Lower leg skin (tissue), 4 donors: ENCODE measurements at places on chromosomes 6 and 20.

- no peak for DNase-seq
Observed at GRCh38 chr6:115891750-115892149, 168.9 kb downstream of the FRK start.

- DNase-seq = no peak
Observed at GRCh38 chr20:16848061-16848460, 99.9 kb downstream of the OTOR start.

- DNase-seq = no peak
Observed at GRCh38 chr6:62614442-62614841, 328.4 kb upstream of the KHDRBS2 start.

DNA sequence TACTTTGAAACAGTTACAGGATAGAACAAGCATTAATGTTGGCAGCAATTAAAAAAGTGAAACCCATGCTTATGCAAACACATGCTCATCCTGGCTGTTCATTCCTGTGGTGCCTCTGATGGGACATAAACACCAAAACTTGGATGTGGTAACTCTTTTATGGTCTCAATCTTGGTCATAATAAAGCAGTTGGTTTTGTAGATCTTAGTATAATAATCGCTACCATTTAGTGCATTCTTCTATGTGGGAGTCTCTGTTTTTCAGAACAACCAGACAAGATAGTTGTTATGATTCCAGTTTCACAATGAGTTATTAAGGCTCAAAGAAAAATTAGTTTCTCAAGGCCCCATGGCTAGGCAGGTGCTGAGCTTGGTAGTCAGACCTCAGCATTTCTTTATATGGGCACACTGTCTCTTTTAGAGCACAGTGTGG lies 184.0 kb downstream of the UTRN start:
- no peak for DNase-seq

- DNase-seq = no peak
Observed at GRCh38 chr6:2363211-2363610, 117.8 kb upstream of the GMDS start.

DNA sequence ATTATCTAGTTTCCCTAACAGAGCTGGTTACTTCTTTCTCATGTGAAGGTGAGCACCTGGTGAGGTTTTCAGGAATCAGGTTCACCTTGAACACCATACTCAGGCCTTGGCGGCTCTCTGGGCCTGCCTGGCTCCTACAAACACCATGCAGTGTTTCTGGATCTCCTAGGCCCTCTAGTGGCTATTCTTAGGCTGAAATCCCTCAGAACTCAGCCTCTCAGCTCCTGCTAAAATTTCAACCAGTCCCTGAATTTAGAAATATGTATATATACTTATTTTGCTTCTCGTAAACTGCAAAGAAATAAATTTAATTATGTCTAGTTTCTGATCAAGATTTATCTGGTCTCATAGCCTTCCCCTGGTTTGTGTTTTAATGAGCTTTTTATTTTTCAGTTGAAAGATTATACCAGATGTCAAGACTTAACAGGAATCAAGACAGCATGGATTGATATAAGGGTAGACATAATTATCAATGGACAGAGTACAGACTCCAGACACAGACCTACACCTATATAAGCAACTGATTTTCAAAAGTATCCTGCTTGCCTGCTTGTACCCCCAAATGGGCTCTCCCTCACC lies 55.9 kb downstream of the ANKEF1 start:
- peak; percentile 40 for DNase-seq

DNA sequence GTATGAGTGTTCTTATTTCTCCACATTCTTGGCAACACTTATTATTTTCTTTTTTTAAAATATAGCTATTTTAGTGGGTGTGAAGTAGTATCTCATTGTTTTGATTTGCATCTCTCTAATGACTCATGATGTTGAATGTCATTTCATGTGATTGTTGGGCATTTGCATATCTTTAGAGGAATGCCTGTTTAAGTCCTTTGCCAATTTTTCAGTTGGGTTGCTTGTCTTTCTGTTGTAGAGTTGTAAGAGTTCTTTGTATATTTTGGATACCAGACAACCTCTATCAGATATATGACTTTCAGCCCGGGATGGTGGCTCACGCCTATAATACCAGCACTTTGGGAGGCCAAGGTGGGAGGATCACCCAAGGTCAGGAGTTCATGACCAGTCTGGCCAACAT lies 5.1 kb upstream of the POPDC3 start:
- DNase-seq = no peak

DNA sequence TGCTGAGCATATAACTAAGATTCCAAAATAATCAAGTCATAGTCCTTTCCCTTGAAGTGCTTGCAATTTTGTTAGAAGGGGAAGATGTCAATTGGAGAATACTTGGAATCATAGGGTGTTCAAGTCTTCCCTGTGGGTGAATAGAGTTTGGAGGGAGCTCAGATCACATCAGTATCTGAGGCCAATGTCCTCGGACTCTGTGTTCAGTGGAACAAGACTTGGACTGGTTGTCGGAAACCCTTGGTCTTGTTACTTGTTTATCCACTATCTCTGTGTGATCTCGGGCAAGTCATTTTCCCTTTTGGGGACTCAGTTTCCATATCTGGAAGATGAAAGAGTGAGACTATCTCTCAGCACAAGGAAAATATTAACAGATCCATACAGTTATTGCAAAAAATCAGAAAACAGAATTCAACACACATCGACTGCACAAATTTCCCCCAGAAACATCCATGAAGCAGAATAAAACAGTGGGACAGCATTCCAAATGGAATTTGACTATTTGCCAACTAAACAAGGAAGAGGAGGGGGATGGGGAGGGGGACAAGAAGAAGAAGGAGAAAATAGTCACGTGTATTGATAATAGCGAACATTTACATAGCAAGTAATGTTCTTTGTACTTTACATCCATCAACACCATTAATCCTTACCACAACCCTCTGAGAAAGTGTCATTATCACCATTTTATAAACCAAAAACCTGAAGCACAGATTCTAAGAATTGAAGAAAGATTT lies 3.9 kb upstream of the EDEM2 start:
- DNase-seq = no peak

DNA sequence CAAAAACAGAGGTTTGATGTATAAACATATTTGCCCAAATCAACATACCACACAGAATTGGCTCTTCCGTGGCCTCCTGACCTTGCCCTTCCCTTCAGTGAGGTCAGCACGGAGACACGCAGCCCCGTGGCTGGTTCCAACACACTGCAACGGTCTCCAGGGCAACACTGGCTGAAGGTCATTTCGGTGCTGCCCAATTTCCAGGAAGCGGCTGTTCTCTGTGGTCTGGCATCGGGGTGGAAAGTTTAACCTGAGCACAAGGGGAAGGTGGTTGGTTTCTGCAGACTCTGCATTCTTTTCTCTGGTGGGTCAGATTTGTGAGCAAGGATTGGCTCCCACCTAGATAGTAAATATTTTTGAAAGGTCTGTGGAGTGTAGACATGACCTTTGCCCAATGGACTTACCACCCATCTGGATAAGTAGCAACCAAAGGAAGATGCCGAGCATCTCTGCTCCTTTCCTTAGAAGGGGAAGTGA lies 177.6 kb upstream of the PHACTR1 start:
- DNase-seq = no peak

DNA sequence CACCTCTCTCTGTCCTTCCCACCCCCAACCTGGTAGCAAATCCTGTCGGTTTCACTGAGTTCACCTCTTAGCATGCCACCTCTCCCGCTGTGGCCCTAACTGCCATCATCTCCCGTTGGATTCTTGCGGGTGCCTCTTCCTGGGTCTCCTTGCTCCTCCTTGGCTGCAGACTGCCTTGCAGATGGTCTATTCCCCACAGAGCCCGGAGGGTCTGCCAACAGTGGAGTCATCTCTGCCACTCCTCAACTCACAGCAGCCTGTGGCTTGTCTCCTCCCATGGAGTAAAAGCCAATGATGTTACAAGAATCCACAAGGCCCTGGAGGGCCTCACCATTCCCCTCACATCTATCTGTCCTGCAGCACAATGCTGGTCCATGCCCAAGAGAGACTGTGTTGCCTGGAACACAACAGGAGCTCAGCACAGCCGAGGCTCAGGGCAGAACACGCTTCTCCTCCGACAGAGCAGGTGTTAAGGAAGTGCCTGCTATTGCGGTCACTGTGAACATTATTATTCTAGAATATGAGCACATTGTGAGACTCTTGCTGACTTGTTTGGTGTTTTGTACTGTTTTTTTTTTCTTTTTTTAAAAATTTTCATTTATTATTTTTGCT lies 241.8 kb upstream of the SULF2 start:
- DNase-seq = no peak
